DMS79 (cell line): ENCODE measurements at places on chromosomes 3 and 15.

GRCh38 chr3:108008931-108009639, 81.7 kb downstream of the CD47 start:
- DNase-seq = no peak

- no peak for DNase-seq
These were observed 10.4 kb downstream of the NR2F2 start for GRCh38 chr15:96340598-96341512.

- no peak for DNase-seq
These were observed 60.0 kb upstream of the CHD2 start for GRCh38 chr15:92840149-92840548.

GRCh38 chr15:38168467-38169070, 84.1 kb upstream of the SPRED1 start:
- no peak for DNase-seq

DNA sequence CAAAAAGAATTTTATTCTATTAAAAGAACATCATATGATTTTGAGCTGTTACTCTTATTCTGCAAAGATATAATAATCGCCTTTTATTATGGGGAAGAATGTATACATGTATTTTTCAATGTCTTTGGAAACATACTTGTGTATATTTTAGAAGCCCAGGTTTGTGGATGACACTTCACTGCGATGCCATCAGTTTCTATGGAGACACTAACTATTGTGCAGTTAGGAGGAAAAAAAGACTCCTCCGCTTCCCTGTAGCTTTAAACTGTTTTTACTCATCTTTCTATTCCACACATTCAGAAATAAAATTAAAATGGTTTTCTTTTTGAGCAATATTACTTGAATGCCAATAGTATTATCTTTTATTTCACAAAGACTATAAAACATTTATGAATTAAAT, 305.0 kb downstream of the NLGN1 start:
- DNase-seq = no peak

GRCh38 chr3:165839296-165840076, 2.3 kb upstream of the BCHE start:
- DNase-seq = no peak

DNA sequence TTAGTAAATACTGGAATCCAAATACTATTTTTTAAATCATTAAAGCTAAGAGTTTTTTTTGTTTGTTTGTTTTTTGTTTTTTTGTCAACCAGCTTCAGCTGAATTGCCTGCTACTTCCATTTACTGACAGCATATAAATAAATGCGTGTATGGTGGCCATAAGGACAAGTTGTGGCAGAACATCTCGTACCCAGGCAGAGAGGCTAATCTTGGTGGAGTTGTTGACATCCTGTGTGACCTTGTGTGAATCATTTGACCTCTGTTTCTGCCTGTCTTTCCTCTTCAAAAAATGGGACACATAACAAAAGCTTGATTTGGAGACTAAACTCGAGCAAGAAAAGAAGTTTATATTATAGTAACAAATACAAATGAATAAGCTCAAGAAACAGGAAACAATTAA, 734.2 kb downstream of the MCTP2 start:
- no peak for DNase-seq

- DNase-seq = no peak
These were observed 189.8 kb downstream of the MBNL1 start for GRCh38 chr3:152458376-152459117.

DNA sequence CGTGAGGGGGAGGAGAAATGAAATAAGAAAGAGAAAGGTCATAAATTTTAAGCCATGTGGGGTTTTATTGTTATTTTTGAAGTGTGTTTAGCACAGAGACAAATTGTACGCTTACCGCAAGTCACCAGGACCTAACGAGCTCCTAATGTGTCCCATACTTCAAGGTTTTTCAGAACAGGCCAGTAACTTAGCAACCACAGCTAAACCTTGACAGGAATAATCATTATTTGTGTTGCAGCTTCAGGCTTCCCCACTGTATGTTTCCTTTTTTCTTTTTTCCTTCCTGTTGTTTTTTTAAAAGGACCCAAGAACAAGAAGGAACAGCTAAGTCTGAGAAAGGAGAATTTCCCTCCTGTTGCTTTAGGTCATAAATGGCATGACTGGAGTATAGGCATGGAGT, 160.8 kb downstream of the TUSC7 start:
- no peak for DNase-seq

GRCh38 chr3:184836090-184836822, 24.3 kb downstream of the VPS8 start:
- no peak for DNase-seq

GRCh38 chr15:22786868-22787698, 639 bp downstream of the NIPA1 start:
- DNase-seq = no peak

DNA sequence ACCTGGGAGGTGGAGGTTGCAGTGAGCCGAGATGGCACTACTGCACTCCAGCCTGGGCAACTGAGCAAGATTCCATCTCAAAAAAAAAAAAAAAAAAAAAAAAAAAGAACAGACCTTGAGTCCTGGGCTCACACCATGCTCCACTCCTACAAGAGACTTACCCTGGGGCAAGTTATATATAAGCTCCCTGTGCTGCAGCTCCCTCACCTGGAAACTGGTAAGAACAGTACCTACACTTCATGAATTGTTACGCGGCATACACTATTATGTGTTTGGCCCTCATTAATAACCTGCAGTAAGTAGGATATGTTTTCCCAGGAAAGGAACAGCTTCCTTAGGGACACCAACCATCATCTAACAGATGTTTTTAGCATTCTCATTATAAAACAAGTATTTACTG, 119.6 kb downstream of the FMN1 start:
- DNase-seq = no peak

DNA sequence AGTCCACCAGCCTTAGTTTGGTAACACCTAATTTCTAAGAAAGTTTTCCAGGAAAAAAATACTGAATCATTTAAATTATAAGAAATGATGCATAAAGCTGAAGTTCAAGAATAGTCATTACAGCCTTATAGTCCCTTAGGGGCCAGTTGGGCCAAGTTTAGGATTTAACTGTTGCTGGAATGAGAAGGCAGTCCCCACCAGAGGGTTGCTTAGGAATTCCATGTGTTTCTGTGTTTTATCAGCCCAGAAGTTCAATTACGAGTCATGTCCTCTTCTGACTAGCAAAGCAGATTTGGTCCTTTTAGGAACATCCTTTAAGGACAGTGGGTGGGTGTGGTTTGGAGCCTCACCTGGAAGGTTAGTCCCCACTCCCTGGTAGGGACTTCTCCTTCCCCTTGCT, 57.0 kb upstream of the NR2E3 start:
- DNase-seq = no peak

- DNase-seq = no peak
These were observed 361.0 kb downstream of the FHIT start for GRCh38 chr3:60890226-60890625.

DNA sequence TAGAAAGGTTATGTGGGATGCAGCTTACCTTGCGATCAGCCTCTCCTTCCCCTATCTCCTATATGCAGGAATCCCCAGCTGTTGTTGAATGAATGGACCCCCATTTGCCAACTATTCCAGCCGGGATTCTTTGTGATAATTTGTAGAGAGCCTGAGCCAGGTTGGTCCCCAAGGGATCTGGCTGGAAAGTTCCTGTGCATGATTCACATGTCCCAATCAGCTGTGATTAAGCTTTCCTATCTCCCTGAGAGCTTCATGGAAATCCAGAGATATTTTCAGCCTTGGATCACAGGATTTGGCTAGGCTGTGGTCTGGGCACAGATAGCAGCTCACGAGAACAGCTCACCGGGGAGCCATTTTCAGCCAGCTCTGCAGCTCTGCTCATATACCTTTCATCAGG, 76.7 kb downstream of the ARNT2 start:
- DNase-seq = no peak

DNA sequence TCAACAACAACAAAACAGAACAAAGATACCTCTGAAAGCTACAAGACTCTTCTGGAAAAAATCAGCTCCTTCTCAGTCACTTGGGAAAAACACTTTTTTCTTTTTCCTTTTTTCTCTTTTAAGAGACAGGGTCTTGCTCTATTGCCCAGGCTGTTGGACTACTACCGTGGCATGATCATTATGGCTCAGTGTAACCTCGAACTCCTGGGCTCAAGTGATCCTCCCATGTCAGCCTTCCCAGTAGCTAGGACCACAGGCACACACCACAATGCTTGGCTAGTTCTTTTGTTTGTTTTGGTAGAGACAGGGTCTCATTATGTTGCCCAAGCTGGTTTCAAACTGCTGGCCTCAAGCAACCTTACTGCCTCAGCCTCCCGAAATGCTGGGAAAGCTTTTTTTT, 12.8 kb downstream of the MYO9A start:
- DNase-seq = no peak

DNA sequence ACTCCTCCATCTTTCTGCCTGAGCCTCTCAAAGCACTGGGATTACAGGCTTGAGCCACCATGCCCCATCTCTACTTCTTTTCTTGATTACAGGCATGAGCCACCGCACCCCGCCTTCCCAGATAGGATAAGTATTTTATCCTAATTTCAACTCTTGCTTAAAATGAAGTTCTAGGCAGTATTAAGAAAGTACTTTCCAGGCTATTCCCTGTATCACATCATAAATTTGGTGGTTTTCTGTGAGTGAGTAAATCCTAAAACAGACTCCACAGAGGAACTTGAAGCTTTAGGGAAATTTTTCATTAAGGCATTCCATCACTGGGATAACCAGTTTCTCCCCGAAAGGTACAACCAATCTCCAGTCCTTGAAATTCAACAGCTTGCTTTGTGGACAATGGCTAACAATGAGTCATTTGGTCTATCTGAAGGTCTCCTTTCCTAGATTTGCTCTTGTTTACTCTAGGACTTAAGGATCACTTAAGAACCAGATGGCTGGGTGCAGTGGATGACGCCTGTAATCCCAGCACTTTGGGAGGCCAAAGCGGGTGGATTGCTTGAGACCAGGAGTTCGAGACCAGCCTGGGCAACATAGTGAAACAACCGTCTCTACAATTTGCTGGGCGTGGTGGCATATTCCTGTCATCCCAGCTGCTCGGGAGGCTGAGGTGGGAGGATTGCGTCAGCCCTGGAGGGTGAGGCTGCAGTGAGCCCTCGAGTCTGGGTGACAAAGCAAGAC, 49.7 kb upstream of the SKIL start:
- DNase-seq = peak; percentile 28

DNA sequence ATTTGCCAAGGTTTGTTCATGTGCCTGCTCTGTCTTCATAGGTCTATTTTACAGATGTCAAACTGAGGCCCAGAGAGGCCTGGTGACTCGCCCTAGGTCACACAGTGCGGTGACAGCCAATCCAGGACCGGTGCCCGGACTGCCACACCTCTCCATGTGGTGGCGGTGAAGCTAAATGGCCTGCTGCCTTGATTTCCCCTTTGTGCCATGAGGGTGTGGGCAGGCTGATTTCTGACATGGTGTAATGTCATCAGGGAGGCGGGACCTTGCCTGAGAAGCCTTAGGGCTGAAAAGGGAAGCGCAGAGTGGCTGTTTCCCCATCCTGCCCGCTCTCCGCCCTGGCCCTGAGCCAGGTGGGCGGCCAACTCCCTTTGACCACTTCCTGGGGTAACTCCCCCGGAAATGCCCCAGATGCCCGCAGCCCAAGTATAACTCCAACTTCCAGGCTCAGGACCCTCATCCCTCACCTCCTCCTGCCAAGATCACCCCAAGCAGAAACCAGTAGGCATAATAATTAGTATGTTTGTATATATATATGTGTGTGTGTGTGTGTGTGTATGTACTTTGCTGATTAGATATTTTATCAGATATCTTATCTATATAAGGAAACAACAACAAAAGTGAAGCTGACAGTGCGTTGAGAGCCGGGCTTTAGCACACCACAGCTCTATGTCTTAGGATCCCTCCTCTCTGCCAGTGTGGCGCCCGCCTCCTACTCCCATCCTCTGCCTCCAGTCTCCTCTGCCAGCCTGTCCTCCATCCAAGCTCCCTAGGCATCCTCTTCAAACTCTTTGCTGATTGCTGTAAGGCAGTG, 63.9 kb downstream of the IQSEC1 start:
- no peak for DNase-seq

DNA sequence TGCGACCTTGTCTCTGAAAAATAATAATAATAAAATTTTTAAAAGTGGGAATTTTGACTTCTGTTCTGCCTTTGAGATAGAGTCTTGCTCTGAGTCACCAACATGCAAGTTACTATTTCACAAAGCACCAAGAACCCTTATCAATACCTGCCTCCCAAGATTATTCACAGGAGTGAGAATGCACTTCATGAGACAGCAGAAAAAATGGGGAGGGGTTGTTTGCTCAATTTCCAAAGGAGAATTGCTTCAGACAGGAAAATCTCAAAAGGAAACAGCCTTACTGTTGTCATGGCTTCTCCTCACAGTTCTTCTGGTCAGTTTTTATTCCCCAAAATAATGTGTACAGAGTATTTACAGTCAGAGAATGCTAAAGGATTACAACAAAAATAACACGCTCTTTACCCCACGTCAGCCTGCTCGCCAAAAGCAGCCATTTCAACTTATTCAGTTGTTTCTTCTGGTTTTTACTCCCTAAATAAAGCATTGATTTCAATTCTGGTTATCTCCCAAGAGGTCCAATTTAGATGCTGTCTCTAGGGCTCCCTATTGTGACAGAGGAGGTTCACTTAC, 89.0 kb downstream of the PPCDC start:
- DNase-seq = no peak

DNA sequence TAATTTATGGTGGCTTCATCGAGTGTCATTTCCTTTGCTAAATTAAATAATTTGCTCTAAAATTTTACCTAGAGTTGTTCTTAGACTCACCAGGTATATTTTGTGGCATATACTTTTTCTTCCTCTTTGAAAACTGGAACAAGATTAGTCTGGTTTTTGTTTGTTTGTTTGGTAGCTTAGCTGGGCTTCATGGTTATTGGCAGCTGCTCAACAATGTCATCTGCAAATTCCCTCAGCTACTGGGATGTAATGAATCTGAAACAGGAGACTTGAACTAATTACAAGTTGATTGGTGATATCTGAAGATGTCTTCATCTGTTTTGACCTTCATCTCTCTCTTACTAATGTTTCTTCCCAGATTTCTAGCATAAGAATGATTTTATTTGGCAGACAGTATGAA, 270.5 kb upstream of the P2RY1 start:
- no peak for DNase-seq

DNA sequence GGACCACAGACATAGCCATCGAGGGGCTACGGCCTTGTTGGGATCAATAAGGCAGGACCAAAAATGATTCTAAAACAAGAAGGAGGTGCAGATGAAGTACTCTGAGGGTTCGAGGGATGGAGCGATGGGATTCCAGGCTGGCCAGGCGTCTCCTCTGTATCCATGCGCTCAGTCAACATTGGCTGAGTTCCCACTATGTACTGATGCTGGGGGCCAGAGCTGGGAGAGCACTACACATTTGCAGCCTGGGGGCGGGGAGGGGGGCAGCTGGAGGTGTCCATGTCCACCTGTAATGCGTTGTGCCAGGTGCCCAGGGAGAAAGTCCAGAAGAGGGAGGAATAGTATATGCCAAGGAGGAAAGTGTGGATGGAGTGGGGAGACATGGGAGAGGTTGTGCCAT, 81.5 kb downstream of the AAGAB start:
- DNase-seq = no peak

GRCh38 chr3:31106912-31107311, 212.5 kb upstream of the GADL1 start:
- DNase-seq = no peak
